ENCODE measurements at places on chromosomes 11 and 22. TPM values are rescaled to one million over a fixed set of nuclear protein-coding genes. Genes with fewer than 3 reads are reported as not detected.

GRCh38 chr11:102431404-102431803 is 21.2 kb downstream of the TMEM123 start:
- H3K36me3 ChIP-seq = peaks cover 39% of the 10 kb centered on the region
- no peak overlapping the region for H3K4me3 ChIP-seq
- H3K27ac ChIP-seq = no peak overlapping the region
- H3K4me1 ChIP-seq = peaks cover 36% of the 10 kb centered on the region

- H3K27me3 ChIP-seq = peaks cover 4% of the 10 kb centered on the region
- H3K27ac ChIP-seq = peak overlapping the region; percentile 36
- peaks cover 43% of the 10 kb centered on the region for H3K36me3 ChIP-seq
Observed at GRCh38 chr11:3732671-3733436, 61.7 kb upstream of the CHRNA10 start.

Gene MS4A15
- not detected for polyA plus RNA-seq

DNA sequence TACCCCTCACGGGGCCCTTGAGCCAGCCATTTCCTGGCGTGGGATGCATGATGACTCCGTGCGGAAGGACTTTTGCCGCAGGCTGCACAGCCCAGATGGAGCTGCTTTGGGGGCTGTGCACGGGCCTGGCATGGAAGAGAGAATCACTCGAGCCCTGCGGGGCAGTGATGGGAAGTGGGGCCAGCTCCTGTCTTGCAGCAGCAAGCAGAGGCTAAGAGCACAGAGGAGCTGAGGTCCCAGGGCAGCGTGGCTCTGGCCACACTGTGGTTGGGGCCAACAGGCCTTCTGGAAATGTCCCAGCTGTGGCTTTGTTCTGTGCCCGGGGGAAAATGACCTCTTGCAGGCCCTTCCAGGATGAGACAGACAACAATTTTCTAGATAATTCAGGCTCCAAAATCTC is 92.7 kb upstream of the TIMP3 start:
- H3K4me1 ChIP-seq = no peaks in the 10 kb centered on the region
- H3K27ac ChIP-seq = no peak overlapping the region
- peaks cover 8% of the 10 kb centered on the region for H3K36me3 ChIP-seq
- H3K4me3 ChIP-seq = no peak overlapping the region
- H3K27me3 ChIP-seq = peaks cover 8% of the 10 kb centered on the region

DNA sequence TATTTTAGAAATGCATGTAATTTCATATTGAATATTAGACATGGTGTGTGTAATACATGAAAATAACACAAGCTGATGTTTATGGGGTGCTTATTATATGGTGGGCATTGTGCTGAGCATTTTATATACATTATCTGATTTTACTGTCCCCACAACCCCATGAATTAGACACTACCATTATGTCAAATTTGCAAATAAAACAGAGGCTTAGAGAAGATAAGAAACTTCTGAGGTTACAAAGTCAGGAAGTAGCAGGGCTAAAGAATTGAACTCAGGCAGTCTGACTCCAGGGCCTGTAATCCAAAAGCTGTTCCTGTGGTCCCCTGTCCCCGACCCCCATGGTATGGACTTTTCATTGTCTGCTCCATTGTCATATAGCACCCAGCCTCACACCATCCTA is 49.4 kb upstream of the NAV2 start:
- no peak overlapping the region for H3K4me3 ChIP-seq
- no peaks in the 10 kb centered on the region for H3K36me3 ChIP-seq
- H3K27ac ChIP-seq = no peak overlapping the region
- peaks cover 5% of the 10 kb centered on the region for H3K4me1 ChIP-seq
- H3K27me3 ChIP-seq = no peaks in the 10 kb centered on the region

Gene BRSK2
- polyA plus RNA-seq = 0.12 TPM

DNA sequence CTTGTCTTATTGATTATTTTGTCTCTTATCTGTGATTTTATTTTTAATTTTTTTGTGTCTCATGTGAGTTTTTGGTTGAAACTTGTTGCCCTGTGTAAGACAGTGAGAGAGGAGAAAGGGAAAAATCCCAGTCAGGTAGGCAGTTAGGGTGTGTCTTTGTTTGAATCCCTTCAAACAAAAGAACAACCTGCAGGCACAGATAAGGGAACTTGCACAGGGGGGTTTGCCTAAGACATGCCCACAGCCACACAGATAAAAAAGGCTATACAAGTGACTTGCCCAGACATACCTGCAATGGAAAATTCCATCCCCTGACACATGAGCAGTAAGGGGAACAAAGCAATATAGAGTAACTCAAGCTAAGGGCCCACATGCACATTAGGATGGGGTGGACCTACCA is 127.8 kb upstream of the PLET1 start:
- H3K27ac ChIP-seq = no peak overlapping the region
- no peaks in the 10 kb centered on the region for H3K27me3 ChIP-seq
- H3K4me3 ChIP-seq = no peak overlapping the region
- no peaks in the 10 kb centered on the region for H3K4me1 ChIP-seq
- peaks cover 3% of the 10 kb centered on the region for H3K36me3 ChIP-seq
- DNase-seq = no peak

Gene NPAS4
- polyA plus RNA-seq = not detected

GRCh38 chr11:46559815-46560214 is 34.0 kb downstream of the AMBRA1 start:
- H3K27me3 ChIP-seq = no peaks in the 10 kb centered on the region
- DNase-seq = no peak
- H3K4me3 ChIP-seq = peak overlapping the region; percentile 91
- no peaks in the 10 kb centered on the region for H3K36me3 ChIP-seq
- H3K27ac ChIP-seq = peak overlapping the region; percentile 95

- peaks cover 7% of the 10 kb centered on the region for H3K4me1 ChIP-seq
- DNase-seq = no peak
- H3K4me3 ChIP-seq = no peak overlapping the region
- peak overlapping the region; percentile 86 for H3K27ac ChIP-seq
- no peaks in the 10 kb centered on the region for H3K36me3 ChIP-seq
Observed at GRCh38 chr22:44622147-44622427, 79.9 kb upstream of the PRR5 start.

Gene ROBO3
- 2.8 TPM for polyA plus RNA-seq

DNA sequence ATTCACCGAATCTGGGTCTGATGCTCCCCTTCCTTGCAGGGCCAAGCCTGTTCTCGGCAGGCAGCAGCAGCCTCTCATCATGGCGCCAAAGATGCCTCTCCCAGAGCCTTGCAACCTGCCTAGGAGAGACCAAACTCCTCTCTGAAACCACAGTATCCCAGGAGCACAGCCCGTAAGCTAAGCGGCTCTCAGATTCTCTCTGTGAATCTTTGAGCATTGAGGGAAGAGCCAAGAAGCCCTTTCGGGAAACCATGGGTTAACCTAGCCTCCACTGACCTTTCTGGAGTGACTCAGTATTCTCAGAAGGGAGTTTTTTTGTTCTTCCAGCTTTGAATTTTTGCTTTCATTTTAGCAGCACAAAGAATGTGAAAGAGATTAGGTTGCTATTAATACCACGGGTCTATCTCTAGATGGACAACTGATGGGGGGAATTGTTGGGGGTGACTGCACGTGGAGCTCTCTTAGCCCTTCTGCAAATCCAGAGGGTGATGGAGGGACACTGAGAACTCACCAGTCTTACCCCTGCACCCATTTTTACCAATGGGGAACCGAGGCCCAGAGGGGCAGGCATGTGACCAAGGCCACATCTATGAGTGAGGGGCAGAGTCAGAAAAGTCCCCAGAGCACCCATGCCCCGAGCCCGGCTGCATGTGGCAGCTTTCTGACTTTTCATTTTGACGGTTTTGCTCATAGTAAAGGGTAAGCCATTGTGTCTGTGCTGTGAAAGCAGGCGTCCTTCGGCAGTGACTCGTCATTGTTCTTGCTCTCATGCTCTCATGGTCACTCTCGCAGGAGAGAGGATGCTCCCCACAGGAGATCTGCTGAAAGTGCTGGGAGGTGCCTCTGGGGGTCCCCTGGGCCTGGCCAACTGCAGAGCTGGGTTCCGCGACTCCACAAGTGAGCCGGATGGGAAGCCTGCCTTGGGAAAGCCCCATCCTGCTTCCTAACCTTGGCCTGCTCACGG is 36.0 kb downstream of the IRAG1 start:
- no peaks in the 10 kb centered on the region for H3K36me3 ChIP-seq
- H3K27me3 ChIP-seq = peaks cover 2% of the 10 kb centered on the region
- no peak overlapping the region for H3K27ac ChIP-seq
- DNase-seq = no peak

Gene PARVA
- polyA plus RNA-seq = not detected

Gene TBX1
- polyA plus RNA-seq = 0.12 TPM

- H3K36me3 ChIP-seq = peaks cover 24% of the 10 kb centered on the region
- H3K27me3 ChIP-seq = no peaks in the 10 kb centered on the region
- no peak overlapping the region for H3K27ac ChIP-seq
- H3K4me3 ChIP-seq = no peak overlapping the region
- DNase-seq = no peak
Observed at GRCh38 chr22:30906946-30907345, 61.6 kb downstream of the MORC2 start.

DNA sequence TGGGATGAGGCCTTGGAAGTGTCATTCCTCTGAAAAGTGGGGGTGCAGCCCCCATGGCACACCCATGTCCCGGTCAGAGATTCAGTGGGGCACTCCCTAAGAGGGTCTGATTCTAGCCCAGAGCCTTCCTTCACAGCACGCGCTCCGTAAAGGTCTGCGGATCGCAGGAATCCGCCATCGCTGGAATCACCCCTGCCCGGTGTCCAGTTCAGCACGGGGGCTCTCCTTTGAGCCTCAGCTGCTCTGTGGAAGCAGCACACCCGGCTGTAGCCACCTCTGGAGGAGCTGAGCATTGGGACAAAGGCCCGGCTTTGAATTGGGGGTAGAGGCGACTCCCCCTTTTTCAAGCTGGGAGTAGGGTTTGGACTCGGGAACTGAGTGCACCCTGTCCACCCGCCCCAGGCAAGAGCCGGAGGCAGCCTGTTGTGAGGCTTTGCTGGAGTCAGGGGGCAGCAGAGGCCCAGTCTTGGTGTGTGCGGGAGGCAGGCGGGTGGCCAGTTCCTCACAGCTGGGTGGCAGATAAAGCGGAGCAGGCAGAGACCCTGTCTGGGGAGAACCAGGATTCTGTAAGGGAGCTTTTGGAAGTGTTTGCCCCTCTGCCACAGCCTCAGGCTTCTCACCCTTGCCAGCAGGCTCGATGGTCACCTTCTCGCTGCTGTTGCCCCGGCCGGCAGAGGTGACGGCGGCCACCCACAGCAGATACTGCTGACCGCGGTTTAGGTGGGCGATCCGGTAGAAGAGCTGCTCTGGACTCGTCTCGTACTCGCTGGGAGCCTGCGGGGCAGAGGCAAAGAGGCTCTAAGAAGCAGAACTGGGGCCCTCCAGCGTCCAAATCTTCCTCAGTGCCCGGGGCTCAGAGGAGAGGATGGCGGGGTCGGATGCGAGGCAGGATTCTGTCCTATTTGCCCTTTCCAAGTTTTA is 115.9 kb downstream of the CEP164 start:
- no peak for DNase-seq
- no peaks in the 10 kb centered on the region for H3K27me3 ChIP-seq
- H3K36me3 ChIP-seq = no peaks in the 10 kb centered on the region
- H3K27ac ChIP-seq = no peak overlapping the region
- no peaks in the 10 kb centered on the region for H3K4me1 ChIP-seq

Gene OSM
- polyA plus RNA-seq = 7.5 TPM

- no peaks in the 10 kb centered on the region for H3K36me3 ChIP-seq
- H3K4me3 ChIP-seq = no peak overlapping the region
- no peaks in the 10 kb centered on the region for H3K4me1 ChIP-seq
- DNase-seq = no peak
- H3K27me3 ChIP-seq = peaks cover 3% of the 10 kb centered on the region
Observed at GRCh38 chr11:27186580-27186979, 146.0 kb downstream of the BBOX1 start.

DNA sequence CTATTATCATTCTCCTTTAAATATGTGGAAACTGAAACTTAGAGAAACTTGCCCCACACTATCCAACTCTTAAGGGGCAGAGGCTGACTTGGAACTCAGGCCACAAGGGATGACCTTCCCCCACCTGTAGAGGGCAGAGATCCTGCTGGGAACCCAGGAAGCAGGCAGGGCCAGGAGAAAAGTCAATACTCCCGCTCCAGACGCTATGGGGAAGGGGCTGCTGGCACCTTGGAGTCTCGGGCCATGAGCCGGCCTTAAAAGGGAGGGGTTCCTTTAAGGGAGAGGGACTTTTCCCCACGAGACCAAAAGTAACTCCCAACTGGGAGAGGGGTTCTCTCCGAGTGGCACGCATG is 620 bp upstream of the ANO5 start:
- DNase-seq = no peak
- peaks cover 3% of the 10 kb centered on the region for H3K36me3 ChIP-seq
- no peak overlapping the region for H3K27ac ChIP-seq
- H3K27me3 ChIP-seq = peaks cover 13% of the 10 kb centered on the region

Gene ARHGAP32
- 0.69 TPM for polyA plus RNA-seq

DNA sequence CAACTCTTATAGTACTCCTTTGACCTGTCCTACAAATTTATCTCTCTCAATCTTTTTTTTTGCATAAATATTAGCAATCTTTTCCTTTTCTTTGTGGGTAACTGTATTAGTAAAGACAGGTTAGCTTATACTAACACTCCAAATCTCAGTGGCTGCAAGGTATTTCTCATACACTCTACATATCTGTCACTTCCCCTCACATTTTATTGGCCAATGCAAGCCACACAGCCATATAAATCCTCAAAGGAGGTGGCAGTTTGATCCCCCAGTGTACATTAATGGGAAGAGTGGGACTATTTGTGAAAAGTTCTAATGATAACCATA is 42.6 kb upstream of the EED start:
- no peak overlapping the region for H3K27ac ChIP-seq
- no peak overlapping the region for H3K4me3 ChIP-seq
- H3K4me1 ChIP-seq = no peaks in the 10 kb centered on the region
- H3K27me3 ChIP-seq = no peaks in the 10 kb centered on the region
- no peak for DNase-seq

DNA sequence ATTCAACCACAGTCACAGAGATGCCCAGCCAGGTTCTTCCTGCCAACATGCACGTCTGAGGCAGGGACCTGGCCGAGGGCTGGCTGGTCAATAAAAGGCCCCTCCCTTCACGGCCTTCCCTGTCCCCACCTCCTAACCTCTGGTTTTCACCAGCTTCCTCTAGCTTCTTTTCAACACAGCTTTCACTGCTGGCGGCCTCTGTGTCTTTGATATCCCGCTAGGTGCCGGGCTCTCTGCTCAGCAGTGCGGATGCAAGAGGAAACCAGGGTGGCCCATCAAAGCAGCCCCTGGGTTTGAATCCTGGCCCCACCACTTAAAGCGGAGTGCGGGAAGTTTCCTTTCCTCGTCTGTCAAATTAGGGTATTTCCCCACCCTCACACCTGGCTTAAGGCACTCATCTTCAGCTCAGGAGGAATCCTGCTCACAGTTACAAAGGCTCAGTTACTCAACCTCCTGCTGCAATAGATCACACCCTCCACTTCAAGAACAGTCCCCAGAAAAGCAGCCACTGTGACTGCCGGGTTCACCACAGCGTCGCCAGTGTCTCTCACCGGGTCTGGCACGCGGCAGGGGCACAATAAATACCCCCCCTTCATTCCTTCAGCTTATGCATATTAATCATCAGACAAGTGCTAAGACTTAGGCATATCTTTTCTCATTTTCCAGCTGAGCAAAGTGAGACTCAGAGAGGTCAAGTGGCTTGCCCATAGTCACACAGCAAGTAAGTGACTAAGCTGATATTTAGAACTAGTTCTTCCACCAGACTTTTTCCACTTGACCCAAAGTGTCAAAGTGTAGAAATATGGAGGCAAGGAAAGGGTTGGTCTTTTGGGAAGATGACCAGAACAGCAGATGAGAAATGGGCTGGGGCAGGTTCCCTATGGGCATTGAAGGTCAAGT is 45.7 kb downstream of the TXN2 start:
- peak overlapping the region; percentile 18 for H3K4me3 ChIP-seq
- no peaks in the 10 kb centered on the region for H3K36me3 ChIP-seq
- peaks cover 20% of the 10 kb centered on the region for H3K4me1 ChIP-seq
- peak; percentile 80 for DNase-seq
- H3K27ac ChIP-seq = peak overlapping the region; percentile 70
- H3K27me3 ChIP-seq = peaks cover 4% of the 10 kb centered on the region

Gene FXYD6
- polyA plus RNA-seq = not detected

GRCh38 chr22:29073618-29074275 is 912 bp downstream of the KREMEN1 start:
- peaks cover 27% of the 10 kb centered on the region for H3K27me3 ChIP-seq
- no peak overlapping the region for H3K27ac ChIP-seq
- H3K36me3 ChIP-seq = no peaks in the 10 kb centered on the region
- peaks cover 25% of the 10 kb centered on the region for H3K4me1 ChIP-seq

Measured in immature natural killer cell (primary cell).